ENCODE measurements at places on chromosomes 13 and 19. TPM values are rescaled to one million over a fixed set of nuclear protein-coding genes. Genes with fewer than 3 reads are reported as not detected.

Gene FPR2
- not detected for total RNA-seq

Gene KLK14
- not detected for total RNA-seq

- DNase-seq: no peak
Measured at GRCh38 chr13:26951581-26952177, 191.1 kb upstream of the GPR12 start.

Gene PLVAP
- not detected for total RNA-seq

Gene KIR2DL1
- not detected for total RNA-seq

Gene MIER2
- total RNA-seq: 9.0 TPM

DNA sequence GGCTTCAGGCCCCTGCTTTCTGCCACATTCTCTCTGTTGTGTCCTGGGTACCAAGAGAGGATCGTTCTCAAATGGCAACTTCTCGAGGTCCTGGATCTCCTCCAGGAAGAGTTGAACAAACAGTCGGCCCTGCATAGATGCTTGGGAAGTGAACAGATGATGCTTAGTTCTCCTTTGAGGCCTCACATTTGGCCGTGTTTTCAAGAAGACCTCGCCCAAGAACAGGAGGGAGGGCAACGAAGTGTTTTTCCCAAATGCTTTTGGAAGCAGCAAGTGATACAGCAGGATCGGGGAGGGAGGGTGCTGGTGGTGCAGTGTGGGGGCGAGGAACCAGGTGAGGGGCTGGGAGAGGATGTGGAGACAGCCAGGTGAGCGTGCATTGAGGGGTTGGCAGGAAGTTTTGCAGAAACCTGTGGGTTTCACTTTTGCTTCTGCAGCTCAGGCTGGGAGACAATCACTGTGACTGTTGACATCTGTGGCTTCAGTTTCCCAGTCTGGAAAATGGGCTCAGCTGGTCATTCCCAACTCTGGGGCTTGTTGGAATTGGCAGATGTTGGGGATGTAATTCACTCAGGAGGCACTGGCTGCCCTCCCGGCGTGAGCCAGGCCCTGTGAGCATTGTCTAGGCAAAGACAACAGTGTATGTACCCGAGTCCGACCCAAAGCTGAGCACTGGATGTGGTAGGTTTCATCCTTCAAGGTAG is 21.6 kb downstream of the MAST3 start:
- DNase-seq: no peak

DNA sequence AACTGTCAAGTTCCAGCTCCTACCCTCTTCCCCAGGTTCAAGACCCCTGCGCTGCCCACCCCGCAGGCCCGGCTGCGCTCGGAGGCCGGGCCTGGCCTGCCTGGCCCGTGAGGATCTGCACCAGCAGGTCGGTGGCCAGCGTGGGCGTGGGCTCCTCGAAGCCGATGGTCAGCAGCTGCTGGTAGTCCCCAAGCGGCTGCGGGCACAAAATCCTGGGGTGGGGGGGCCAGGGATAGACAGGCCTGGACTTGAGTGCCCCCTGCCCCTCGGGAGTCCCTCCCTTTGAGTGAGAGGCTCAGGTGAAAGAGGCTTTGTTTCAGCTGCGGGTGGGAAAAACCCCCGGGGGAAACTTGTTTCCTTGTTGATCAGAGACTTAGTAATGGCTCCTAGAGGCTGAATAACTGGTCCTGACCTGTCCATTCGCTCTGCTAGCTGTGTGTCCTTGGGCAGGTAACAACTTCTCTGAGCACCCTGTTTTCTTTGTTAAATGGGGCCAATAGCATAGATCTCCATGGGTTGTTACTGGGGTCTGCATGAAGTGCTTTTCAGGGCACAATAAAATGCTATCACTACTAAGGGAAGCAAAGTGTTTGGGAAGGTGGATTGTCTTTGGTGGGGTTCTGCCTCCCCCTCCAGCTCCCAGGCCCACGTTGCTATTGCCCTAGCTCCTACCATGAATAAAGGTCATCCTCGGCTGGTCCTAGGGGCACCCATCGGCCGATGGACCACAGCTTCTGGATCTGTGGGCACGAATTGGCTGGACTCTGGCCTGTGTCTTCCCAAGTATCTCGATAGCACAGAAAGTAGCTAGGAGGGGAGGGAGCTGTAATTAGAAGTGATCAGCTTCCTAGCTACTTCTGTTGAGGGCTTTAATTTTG is 3.5 kb downstream of the C19orf67 start:
- no peak for DNase-seq

Gene CFAP97D2
- total RNA-seq: not detected

DNA sequence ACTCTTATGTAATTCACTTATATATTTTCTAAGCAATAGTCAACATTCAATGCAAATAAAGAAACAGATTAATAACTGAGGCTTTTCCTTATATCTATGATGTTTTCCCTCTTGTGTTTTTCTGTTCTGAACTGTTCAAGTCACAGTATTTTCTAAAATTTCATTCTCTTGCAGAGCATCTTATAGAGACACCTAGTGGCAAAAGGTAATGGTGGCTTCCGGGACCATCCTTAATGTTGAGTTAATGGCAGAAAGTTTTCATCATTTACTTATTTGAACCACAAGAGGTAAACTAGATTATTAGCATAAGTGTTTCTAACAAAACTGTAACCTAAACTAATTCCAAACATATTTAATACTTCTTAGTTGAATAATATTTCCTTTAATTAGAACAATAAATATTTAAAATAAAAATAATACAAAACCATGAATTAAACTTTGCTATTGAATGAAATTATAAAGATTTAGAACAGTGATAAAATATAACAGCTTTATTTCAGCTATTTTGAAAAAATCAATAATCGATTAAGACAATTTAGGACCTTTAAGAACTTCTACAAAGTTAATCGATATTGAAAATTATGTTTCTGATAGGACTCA is 1.7 kb upstream of the SLITRK5 start:
- peak; percentile 15 for DNase-seq

Data from M059J (cell line).